Fibroblast of skin of left quadriceps (primary cell): ENCODE measurements at places on chromosomes 16 and 17.

- no peak for DNase-seq
These were observed 56.5 kb downstream of the RNF213 start for GRCh38 chr17:80316927-80317705.

- DNase-seq: no peak
These were observed 27.4 kb downstream of the STH start for GRCh38 chr17:46026166-46027047.

DNA sequence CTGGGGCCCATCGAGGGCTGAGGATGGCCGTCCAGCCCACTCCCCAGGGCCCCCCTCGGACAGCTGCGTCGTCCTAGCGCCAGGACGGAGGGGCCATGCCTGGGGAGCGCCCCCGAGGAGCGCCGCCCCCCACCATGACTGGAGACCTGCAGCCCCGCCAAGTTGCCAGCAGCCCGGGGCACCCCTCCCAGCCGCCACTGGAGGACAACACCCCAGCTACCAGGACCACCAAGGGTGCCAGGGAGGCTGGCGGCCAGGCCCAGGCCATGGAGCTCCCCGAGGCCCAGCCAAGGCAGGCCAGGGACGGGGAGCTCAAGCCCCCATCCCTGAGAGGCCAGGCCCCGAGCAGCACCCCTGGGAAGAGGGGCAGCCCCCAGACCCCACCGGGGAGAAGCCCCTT, 25.7 kb upstream of the ZFPM1 start:
- DNase-seq: no peak

DNA sequence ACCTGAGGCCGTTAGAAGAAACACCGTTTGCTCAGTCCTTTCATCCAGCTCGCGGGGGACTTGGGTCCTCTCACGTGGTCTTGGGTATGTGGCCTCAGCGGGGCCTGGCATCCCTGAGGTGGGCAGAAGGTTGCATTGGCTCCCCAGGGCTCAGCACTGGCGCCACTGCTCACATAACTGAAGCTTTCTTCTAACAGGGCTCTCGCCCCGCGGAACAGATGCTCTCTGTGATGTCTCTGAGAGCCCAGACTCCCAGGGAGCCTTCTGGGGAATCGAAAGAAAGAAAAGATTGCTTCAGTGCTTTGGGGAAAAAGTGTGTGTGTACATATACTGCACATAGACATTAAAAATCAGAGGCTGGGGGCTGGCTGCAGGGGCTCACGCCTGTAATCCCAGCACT, 10.1 kb downstream of the MGRN1 start:
- no peak for DNase-seq

- peak; percentile 62 for DNase-seq
These were observed at the start of gene MPG for GRCh38 chr16:77807-78443. TSS of gene MPG (plus strand) at chr16:78225. CDS start at chr16:78310, 85 bp downstream.

GRCh38 chr17:60538726-60539125, 12.7 kb upstream of the APPBP2 start:
- no peak for DNase-seq

DNA sequence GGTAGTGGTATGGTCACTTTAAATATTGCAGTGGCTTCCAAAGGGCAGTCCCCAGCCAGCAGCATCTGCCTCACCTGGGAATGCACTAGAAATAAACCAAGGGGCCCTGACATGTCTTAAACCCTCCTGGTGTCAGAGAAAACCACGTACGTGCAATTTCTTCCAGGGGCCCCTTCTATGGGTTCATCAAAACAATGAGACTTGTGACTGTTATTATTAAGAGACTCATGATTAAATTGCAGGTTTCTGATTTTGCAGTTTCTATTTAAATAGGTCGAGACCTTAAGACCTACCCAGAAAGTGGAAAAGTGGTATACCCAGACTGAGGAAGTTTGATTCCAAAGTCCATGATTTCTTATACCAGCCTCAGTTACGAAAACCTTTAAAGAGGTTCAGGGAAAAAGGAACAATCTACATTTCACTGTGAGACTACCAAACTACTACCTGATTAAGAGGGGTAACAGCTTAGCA, 746 bp upstream of the POLG2 start:
- DNase-seq: no peak

GRCh38 chr16:29745121-29745852, 503 bp downstream of the C16orf54 start:
- no peak for DNase-seq

DNA sequence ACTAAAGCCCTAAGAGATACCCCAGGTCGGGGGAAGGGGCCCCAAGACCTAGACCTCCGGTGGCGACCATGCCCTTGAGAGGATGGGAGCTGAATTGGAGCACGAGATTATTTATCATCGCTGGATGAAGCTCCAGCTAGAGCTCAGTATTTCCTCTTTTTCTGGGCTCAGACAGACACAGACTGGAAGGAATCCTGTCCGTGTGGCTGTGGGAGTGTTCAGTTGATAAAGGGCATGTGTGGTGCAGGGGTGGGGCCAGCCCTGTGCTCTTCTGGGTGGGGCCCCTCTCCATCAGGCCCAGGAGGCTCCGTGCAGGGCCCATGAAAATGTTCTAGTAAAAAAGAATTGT, 6.3 kb upstream of the CBX4 start:
- no peak for DNase-seq

- no peak for DNase-seq
These were observed 2.0 kb upstream of the CAVIN1 start for GRCh38 chr17:42424991-42425610.

- DNase-seq: no peak
These were observed 21.1 kb downstream of the C17orf75 start for GRCh38 chr17:32320847-32321246.

- no peak for DNase-seq
These were observed 40.7 kb upstream of the MAP3K14 start for GRCh38 chr17:45357364-45357997.

DNA sequence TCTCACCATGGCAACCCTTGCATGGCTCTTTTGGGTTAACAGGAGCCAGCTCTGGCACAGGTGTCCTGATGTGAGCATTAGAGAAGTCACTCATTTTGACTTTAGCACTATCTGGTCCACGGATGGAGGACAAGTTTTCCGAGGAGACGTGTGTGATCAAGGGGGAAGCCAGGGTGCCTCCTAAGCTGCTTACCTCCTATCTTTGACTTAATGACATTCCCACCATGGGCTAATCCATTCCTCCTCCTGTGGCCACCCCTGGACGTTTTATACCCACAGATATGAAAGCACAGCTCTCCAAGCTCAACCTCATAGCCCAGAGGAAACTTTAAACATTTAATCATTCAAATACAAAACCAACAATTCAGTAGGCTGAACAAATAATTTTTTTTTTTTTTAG, 18.8 kb downstream of the MPP2 start:
- no peak for DNase-seq

DNA sequence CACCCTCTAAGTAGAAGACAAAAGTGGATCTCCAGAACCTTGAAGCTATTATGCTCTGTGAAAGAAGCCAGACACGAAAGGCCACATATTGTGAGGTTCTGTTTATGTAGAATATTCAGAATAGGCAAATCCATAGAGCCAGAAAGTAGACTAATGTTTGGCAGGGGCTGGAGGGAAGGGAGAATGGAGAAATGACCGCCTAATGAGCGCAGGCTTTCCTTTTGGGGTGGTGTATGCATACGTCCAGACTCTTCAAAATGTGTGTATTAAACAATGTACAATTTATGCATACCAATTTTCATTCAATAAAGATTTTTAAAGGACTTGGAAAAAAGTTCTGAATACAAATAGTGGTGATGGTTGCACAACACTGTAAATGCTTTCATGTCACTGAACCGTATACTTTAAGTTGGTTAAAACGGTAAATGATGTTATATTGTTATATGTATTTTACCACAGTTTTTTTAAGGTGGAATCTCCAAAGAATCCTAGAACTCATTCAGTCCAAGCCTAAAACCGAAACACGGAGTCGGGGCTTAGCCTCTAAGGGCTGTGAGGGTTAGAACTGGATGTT, 397.4 kb downstream of the SOX9 start:
- no peak for DNase-seq

DNA sequence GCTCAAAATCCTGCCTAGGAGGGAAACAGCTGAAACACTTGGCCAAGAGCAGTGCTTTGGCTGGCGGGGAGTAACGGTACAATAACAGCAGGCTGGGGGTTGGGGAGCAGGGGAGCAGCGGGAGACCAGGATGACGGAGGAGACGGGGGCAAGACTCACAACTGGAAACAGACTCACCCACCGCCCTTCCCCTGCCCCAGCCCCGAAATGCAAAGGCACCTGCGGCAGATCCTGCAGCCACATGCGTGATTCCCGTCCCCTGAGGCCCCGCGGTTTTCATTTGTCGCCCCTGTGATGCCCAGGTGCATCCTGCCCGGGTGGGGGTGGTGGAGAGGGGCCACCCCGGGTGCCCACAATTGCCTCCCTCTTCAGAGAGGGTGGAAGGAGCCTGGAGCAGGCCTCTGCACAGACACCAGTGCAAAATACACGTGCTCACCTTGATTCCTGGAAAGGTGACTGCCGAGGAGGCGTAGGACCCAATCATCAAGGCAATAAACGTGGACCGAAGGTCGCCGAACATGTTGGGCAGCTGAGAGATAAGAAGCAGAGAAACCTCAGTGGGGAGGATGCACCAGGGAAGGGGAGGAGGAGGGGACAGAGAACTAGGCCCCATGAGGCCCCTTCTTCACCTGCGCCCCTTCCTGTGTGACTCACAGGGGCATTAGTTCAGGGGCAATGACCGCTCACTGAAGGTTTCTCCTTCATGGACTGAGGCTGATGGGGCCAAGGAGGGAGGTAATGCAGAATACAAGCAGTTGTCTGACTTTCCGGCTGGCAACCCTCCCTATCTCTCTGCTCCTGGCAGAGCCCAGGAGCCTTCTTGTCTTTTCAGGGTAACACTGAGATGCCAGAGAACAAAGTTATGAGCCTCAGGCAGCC, 30.4 kb upstream of the PITPNA start:
- DNase-seq: no peak

- no peak for DNase-seq
These were observed 681 bp downstream of the USP43 start for GRCh38 chr17:9645851-9646545.

- no peak for DNase-seq
These were observed at the start of gene WNT9B for GRCh38 chr17:46851029-46851741. TSS of gene WNT9B (plus strand) at chr17:46851583. CDS start at chr17:46851639, 56 bp downstream.

- no peak for DNase-seq
These were observed 258.7 kb downstream of the MRTFB start for GRCh38 chr16:14329727-14330350.

GRCh38 chr16:70784692-70785555, 16.0 kb downstream of the VAC14 start:
- DNase-seq: no peak

DNA sequence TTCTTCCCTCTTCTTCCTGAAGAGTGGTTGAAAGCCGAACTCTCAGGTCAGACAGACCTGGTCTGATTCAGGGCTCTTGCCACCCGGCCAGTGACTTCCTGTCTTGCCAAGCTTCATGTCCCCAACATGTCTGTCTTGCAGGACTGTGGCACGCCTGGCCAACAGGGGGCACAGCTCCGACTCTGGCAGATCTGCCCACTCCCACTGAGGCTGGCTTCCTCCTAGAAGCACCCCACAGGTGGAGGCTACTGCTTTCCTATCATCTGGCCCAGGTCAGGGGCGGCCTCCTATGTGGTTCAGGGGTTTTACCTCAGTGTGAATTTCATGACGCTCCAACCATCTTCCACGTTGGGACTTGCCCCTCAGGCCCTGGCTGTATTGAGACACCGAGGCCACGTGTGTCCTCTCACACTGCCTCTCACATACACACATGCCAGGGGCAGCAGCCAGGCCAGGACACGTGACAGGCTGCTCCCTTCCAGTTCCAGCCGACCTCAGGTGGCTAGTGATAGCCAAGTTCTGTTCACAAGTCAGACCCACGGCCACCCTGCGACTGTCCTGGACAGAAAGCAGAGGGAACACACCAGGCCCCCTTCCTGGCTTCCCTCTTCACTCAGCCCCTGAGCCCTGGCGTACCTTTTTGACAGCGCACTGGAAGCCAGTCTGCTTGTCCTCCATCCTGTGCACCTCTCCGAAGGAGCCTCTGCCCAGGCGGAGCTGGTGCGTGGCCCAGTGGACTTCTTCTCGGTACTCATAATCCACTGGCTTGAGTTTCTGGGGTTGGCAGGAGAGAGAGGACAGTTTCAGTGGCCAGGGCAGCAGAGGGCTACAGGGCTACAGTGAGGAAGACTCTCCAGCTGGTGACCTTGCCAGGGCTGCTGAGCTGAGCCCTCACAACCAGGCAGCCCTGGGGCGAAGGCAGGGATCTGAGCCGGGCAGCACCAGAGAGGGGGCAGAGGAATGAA, 22.6 kb upstream of the SPATA32 start:
- DNase-seq: no peak

DNA sequence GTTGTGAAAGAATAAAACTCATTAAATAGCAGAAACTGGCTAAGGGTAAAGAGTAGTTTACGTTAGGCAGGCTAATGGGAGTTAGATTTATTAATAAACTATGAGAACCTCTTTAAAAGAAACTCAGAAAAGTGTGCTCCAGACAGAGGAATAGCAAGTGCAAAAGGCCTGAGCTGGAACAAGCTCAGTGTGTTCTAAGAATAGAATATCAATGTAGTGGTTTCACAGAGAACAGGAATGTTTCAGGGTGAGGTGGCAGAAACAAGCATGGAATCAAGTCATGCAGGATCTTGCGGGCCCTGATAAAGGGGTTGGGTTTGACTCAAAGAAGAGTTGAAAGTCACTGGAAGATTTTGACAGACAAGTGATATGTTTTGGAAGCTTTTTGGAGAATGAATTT, 164.0 kb upstream of the HS3ST3A1 start:
- DNase-seq: no peak

GRCh38 chr17:48181653-48182052, 74.1 kb downstream of the SNX11 start:
- no peak for DNase-seq

GRCh38 chr17:44314869-44315661, 6.7 kb downstream of the RUNDC3A start:
- DNase-seq: no peak

DNA sequence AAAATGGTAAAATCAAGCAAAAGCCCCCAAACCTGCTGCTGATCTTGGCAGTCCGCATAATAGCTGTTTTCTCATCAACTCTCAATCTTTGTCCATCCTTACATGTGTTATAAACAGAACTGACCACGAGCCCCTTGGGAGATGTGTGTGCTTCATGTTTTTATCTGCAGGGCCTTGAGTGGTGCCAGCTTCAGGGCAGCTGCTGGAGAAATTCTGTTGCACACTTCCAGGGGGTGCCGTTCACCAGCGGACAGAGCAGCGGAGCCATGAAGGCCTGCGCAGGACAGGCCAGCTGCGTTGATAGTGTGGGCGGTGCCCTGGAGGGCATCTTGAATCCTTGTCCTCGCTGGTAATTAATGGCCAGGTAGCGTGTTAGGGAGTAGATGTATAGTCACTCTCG, 20.1 kb downstream of the MPRIP start:
- no peak for DNase-seq

- no peak for DNase-seq
These were observed 14.4 kb downstream of the NDUFAF8 start for GRCh38 chr17:81253358-81254131.

- peak; percentile 54 for DNase-seq
These were observed 181.2 kb upstream of the AXIN2 start for GRCh38 chr17:65742403-65743307.

DNA sequence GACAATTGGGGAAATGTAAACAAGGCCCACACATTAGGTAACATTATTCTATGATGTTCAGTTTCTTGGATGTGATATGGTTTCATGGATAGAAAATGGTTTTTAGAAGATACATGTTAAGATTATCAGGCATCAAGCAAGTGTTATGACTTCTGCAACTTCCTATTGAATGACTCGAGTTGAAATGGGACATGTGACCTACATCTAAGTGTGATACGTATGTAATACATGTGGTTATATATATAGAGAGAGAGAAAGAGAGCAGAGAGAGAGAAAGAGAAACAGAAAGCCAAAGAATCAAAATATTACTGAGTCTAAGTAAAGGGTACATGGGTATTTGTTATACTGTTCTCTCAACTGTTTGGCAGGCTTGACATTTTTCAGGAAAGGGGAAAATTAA, 1.7 kb downstream of the TMEM170A start:
- DNase-seq: no peak
